ENCODE measurements at places on chromosomes 2 and 18.

DNA sequence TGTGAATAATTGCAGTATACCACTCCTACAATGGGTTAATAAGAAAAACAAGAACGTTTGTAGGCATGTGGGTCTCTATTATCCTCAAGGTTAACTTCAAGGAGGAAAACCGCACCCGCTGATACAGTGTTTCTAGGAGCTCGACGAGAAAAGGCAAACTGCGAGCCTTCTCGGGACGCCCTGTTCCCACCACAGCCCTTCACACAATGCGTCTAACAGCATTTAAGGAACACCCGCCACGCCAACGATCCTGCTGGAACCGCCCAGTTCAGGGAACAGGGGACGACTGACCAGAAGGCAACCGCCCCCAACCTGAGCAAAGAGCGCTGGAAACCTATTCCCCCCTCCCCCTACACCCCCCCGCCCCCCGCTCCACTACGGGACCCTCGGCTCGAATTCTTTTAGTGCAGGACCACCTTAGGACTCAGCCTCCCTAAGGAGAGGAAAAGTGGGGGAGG, 710 bp upstream of the TMSB10 start:
- no peak for DNase-seq

- no peak for DNase-seq
Observed at GRCh38 chr2:240491483-240491882, 56.0 kb downstream of the GPC1 start.

DNA sequence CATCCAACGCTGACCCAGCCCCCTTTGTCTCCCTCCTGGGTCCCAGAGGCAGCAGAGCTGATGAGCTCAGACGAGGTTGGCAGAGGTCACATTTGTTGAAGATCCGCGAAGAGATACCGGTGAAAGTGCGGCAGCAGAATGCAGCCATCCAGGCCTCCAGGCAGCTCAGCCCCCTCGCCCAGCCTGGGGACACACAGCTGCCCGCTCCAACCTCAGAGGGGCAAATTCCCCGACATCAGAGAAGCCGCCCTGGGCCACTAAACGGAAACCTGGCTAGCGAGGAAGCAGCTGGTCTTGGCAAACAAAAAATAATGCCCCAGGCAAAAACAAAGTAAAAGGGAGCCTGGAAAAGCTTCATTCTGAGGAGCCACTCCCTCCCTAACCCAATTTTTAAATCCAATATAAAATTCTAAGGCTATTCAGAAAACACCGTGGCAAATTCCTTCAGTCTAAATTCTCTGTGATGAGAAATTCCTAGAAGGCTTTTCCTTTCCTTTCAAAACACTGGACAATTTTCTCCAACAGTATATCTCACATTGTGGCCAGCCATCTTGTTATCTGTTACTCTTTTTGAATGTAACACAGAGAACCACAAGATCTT, 262.4 kb downstream of the SS18 start:
- no peak for DNase-seq

- no peak for DNase-seq
Observed at GRCh38 chr2:126777620-126777978, 121.1 kb upstream of the TEX51 start.

DNA sequence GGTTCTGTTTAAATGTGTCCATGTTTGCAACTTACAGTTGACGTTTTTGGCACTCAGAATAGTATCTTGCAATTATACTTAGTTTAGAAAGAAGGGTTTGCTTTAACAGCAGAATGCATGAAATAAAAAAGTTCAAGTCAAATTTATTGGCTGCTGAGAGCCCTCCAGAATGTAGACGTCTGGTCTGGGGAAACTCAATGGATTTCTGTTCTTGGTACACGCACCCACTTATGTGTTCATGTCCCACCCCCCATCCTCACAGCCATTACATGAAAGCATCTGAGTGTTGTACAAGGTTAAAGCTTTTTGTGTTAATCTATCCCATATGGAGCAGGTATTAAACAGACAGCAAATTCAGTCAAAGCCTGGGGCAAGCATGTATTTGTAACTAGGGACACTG, 219.5 kb downstream of the SOX11 start:
- no peak for DNase-seq

GRCh38 chr18:35467624-35468016, 30.1 kb downstream of the INO80C start:
- no peak for DNase-seq

GRCh38 chr18:34911661-34912384, 129.4 kb upstream of the MAPRE2 start:
- no peak for DNase-seq

DNA sequence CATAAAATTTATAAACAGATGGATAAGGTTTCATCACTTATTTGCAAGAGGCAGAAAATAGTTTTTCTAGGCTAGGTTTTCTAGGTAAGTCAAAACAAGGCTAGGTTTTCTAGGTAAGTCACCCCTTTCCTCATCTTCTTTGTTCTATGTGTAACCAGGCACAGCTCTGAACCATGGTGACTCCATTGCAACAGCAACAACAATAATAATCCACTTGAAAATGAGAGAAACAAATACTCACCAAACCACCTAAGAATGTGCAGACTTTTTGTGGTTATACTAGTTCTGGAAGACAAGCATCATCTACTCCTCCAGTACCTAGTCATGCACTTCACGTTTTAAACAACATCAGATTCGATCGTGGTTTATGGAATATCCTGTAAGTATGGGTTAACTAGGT, 237.4 kb upstream of the ACVR2A start:
- DNase-seq: no peak

- DNase-seq: no peak
Observed at GRCh38 chr2:68832233-68832869, 38.8 kb downstream of the BMP10 start.

GRCh38 chr18:9426753-9427152, 48.6 kb upstream of the RALBP1 start:
- no peak for DNase-seq

DNA sequence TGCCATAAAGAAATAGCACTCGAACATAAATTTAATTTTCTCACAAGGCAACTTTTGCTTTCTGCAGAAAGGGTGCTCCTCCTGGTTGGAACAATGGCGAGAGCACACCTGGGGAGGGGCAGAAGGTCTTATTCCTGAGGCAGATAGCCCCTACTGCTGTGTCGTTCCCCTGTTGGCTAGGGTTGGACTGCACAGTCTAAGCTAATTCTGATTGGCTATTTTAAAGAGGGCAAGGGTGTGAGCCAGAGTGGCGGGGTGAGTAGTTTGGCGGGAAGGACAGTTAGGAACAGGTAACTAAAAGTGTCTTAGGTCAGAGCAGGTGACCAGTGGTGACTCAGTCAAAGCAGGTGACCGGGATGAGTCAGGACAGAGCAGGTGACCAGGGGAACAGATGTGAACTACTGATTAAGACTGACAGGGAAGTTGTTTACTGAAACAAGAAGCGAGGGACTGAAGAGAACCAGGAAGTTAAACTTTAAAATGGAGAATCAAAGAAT, 49.7 kb upstream of the AGAP1 start:
- DNase-seq: no peak

DNA sequence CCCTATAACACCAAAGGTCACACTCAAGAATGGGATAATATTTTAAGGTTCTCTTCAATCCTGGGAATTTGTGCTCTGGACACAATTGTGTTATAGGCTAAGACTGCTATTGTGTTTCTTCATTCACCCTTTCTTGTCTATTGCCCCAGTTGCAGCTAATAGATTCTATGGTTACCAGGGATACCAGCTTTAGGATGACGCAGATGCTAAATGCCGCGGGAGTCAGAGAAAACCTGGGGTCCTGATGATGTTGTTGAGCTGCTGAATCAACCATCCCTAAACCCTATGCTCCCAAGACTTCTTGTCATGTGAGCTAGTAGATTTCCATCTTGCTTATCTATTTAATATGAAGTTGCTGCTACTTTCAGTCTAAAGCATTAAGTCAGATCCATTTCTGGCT, 5.4 kb downstream of the CRYGD start:
- DNase-seq: no peak

DNA sequence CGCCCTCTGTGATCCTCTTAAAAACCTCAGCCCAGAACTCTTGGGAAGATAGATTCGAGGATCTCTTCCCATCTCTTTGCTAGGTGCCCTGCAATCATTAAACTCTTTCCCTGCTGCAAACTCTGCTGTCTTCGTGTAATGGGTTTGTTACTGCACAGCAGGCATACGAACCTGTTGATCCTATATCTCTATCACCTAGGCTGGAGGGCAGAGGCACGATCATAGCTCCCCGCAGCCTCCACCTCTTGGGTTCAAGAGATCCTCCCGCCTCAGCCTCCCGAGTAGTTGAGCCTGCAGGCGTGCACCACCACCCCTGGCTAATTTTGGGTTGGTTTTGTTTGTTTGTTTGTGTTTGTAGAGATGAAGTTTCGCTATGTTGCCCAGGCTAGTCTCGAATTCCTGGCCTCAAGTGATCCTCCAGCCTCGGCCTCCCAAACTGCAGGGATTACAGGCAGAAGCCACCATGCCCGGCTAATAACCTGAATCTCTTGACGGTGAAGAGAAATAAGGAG, 493 bp upstream of the BBS5 start:
- no peak for DNase-seq

GRCh38 chr2:233769260-233769659, 8.9 kb upstream of the MROH2A start:
- DNase-seq: no peak

DNA sequence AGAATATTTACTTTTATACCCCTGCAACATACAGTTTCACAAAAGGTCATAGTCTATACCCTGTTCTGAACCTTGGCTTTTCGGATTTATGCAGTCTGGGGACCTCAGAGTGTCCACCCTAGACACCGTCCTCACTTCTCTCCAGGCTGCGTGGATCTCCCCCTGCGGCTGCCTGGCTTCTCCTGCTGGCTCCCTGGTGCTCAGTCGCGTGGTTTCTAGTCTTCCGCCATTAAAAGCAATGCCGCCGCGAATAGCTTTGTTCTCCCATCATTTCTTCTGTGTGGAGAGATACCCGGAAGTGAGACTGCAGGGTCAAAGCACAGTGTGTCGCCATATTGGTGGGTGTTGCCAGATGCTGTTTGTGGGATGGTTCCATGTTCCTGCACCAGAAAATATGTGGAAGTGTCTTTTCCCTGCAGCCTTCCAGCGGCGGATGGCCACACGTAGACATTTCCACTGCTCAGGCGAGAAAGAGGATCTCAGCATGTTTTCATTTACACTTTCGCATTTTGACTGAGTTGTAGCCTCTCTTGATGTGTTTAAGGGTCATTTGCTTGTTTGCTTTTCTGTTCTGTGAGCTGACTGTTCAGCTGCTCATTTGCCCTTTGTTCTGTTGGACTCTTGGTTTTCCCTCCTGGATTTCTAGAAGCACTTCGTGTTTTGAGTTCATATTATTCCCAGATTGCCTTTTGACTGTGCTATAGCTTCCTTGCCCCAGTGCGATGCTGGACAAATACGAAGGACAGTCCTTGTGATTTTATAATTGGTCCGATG, 22.9 kb upstream of the ASB1 start:
- DNase-seq: no peak

GRCh38 chr2:89833116-89833779, 1141.8 kb downstream of the RPIA start:
- DNase-seq: no peak

- DNase-seq: no peak
Observed at GRCh38 chr18:61734396-61734795, 158.4 kb downstream of the RNF152 start.

DNA sequence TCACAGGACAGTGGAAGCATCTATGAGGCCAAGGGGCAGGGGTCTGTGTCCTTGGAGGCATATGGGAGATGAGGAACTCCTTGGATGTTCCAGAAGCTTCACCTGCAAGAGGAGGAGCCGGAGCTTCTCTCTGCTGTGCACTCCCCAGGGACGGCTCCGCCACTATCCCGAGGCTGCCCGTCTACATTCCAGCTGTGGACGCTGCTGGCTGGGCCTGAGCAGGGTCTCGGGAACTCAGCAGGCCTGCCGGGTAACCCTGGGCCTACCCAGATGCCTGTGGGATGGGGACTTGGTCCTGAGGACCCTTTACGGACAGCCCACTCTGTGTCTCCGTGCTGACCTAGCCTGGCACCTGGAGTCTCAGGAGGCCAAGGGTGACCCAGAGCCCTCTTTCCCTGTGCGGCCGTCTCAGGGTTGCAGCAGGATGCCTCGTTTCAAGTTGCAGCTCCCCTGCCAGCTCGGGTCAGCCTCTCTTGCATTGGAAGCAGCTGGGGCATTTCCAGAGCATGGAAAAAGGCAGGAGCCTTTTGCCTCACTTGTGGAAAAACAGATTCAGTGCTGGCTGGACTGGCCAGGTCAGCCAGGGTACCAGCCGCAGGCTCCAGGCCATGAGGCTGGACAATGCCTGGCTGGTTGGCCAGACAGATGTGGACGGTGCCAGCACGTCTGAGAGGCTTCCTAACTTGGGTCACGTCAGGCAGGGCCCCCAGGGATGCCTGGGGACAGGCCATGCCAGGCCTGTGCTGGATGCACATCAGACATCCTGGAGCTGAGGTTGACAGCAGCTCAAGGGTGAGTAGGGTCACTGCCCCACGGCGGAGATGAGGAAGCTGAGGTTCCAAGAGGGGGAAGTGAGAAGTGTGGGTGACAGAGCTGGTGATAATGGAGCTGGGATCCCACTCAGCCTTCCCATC, 41.5 kb downstream of the SCTR start:
- DNase-seq: no peak

DNA sequence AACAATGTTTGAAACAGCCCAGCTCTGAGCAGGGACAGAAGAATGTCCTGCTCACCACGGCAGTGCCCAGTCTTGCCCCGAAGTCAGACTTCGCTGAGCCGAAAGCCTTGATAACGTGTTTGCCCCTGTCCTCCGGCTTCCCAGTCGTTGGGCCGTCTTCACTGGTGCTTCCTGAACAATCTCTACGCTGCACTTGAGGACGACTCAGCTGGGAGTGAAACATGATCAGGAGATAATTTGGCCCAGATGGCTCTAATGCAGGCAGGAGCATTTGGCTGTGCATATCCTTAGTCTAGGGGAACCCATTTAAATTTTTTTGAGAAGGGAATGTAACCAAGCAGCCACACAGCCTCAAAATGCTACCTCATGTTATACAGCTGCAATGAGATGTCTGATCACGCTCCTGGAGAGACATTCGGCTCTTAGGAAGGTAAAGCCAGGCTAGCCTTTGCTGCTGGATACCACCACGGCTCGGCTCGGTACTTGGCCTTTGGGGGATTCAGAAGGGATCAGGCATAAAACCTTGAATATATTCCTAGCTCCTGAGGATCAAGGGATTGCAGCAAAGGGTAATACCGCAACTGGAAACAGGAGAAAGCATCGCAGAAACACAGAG, 43.6 kb downstream of the FECH start:
- no peak for DNase-seq

DNA sequence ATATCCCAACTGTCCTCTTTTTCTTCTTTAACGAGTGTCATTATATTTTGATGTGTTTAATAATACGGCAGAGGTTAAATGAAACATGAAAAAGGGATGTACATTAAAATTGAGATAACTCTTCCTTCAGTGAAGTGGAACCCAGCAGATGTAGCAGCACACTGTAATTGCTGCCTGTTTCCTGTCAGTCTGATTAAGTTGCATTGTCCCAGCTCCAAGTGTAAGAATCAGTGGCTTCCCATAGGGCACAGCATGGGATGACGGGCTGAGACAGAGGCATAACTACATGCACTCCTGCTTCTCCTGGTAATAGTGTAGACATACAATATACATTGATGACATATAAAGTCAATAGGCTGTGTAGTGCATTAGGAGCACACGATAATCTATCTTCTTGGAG, 175.8 kb upstream of the TCF4 start:
- DNase-seq: no peak
